ENCODE measurements at places on chromosomes 5 and 9.

DNA sequence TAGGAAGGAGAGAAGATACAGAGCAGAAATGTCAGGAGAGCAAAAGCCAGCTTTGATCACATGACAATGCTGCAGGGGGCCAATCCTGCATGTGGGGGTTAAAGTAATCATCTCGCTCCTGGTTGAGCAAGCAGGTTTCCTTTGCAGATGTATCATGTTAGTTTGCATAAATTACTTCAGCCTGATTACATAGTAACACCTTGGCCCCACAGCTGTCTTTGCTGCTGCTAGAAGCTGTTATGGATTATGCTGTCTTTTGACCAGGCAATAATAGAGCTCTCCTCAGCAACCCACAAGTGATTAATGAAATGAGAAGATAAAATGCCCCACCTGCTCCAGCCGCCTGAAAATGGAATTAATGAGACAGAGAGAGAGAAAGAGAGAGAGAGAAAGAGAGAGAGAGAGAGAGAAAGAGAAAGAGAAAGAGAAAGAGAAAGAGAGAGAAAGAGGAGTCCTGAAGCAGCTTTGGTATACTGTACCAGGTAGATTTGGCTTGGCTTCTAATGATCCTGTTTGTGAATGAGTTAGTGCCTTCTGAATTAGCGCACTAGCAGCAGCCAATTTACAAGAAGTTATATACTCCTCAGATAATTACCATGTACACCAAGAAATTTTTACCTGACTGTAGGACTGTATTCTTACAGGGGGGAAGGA, 174.3 kb upstream of the RORB start:
- DNase-seq, result no peak

DNA sequence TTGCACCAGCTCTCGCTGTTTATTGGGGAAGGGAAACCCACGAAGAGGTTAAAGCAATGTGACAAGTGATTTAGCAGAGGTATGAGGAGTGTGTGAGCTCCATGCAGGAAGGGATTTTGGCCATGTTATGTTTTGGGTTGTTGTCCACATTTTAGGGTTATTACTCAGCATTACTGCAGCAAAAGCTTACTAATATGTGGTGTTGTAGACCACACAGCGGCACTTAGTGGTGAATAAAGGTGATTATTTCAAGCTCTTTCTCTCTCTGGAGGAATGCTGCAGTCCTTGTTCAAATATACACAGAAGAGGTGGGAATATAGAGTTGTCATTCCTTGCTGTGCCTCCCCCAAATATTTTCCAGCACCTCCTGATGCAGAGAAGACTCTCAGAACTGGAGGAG, 29.7 kb upstream of the AKNA start:
- DNase-seq, result no peak

GRCh38 chr5:123722451-123722850, 210.5 kb downstream of the CSNK1G3 start:
- DNase-seq, result no peak

DNA sequence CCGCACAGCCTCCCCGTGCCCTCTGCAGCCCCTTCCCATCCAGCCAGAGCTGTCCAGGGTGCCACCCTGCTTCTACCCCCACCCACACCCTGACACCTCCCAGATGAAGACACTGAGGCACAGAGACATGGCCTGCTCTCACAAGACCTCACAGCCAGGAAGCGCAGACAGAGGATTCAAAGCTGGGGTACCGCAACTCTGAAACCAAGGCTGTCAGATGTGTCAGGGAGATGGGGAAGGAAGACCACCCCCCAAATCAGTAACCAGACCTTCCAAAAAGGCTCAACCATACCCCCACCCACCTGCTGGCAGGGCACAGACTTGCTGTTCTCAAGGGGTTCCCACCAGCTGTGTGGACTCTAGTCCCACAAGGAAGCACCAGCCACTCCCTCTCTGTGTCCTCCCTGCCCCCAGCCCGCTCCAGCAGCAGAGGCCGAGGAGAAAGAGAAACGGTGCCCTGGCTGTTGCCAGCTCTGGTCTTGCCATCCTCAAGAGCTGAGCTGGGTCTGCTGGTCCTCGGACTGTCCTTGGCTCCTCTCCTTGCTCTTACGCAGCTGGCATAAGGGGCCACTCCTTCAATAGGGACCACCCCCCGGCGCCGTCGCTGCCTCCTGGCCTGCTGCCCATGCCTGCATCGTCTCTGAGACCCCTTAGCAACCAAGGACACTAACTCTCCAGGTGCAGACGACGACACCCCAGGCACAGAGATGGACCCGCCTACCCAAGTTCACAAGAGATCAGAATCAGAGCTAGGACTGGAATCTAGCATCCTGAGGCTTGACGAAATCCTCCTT, 699 bp downstream of the AKNA start:
- DNase-seq, result no peak

DNA sequence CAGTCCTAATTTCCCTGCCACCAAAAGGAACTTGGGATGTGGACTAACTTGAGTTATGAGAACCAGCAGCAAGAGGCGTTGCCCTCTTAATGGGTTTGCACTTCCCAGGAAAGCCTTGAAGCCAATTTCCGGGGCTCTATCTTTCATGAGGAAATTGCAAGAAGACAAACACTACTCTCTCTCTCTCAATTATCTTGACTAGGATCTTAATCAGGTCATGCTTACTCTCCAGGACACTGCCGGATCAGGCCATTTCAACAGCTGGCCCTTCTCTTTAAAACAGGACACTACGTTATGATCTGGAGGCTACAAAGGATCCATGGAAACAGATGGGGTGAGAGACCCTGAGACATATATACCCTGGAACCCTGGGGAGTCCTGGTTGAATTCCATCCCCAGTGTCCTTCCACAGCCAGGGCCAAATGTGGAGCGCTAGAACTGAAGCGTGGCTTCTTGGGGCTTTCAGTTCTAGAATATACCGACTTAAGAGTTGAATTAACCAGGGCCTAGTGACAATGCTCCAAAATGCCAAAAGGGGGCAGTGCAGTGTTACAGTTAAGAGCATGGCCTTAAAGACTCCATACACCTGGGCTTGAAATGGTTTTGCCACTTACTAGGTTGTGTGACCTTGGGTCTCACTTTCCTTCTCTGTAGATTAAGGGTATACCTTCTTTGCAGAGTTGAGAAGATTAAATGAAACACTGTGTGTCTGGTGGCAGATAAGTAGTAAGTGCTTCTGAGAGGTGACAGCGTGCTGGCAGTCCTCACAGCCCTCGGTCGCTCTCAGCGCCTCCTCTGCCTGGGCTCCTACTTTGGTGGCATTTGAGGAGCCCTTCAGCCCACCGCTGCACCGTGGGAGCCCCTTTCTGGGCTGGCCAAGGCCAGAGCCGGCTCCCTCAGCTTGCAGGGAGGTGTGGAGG, 21.1 kb downstream of the FAM219A start:
- peak; percentile 84 for DNase-seq

DNA sequence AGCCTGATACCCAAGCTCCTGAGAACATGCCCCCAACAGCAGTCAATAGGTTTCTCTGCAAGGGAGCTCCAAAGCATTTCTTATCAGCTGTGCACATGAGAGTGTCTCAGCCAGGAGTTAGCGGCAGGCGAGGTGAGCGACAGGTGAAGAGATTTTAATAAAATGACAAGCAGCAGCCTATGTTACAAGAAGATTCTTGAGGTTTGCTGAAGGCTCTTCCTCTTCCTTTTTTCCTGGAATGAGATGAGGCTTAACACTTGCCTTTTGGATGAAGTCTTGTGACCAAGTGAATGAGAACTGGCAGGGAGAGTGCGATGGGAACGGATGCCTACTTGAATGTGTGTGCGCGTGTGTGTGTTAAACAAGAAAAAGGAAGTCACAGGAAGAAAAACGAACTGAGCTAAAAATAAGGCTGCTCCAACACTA, 76.1 kb downstream of the SHB start:
- peak; percentile 91 for DNase-seq

DNA sequence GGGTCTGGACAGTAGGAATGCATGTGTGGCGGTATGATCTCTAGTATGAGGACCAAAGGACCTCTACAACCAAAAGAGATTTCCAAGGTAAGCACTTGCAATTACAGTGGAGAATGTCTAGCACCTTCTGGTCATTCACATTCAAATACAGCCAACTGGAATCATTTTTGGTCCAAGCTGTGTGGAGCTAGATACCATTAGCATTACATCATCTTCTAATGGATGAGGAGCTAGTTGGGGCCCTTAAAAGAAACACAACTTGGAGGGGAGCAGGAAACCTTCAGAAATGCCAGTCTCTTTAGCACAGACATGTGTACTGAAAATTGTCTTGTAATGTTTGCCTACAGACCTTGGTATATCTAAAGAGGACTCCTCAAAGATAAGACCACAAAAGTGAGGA, 244.7 kb downstream of the BNC2 start:
- DNase-seq, result no peak

GRCh38 chr5:123880875-123881274, 368.9 kb downstream of the CSNK1G3 start:
- no peak for DNase-seq

DNA sequence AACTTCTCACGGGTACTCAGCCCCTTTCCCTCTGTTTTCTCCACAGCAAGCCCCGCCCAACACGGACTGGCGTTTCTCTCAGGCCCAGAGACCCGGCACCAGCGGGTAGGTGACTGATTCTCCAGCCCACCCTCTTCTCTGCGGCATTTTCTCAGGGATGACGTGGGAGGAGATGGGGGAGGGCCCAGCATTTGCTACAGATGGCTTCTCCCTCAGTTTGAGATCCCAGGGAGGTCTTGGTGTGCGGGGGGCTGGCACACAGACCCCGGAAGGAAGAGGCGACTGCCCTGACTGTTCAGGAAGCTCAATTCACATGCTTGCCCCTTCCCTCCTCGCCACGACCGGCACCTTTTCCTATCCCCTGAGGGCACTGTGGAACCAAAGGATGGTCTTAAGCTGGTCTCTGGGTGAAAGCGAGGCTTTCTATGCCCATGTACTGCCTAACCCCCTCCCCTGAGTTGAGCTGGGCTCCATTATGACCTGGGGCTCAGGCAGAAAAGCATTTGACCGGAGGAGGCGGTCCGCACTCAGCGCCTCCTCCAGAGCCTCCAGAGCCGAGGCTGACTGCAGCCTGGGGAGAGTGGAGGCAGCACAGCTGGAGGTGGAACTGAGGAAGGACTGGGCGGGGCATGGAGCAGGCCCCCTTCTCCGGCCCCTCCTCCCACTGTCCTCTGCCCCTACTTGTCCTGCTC, 6.0 kb downstream of the PCDHGC5 start:
- no peak for DNase-seq

DNA sequence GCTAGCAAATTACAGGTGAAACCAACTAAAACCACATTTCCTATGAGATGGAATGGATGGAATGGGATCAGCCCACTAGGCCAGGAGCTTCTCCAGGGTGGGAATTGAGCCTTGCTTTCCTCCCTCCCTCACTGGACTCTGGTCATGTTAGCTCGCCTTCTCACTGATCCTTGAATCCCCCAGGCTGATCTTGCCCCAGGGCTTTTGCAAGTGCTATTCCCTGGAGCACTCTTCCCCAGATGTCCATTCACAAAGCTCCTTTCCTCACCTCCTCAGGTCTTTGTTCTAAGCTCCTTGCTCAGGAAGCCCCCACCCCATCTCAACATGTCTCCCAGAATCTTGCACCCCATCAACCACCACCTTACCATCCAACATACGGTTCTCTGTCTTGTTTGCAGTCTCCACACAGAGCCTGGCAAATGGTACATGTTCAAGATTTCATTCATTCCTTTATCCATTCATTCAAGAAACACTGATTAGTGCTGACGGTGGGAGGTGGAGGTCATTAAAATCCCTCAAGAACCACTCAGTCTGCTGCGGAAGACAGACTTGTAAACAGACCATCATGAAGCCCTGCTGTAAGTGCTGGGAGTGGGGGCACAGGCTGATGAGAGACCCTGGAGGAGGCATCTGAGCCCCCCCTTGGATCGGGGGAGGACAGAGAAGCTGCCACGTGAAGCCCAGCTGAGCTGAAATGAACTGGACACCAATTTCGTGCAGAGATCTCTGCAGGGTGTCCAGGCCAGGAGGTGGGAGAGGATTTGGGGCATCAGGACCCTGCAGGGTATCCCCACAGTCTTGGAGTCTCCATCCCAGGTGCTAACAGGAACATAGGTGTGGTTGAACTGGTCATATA, 141.7 kb downstream of the BARX1 start:
- no peak for DNase-seq

- DNase-seq, result no peak
Measured at GRCh38 chr9:79007701-79008483, 563.9 kb upstream of the TLE4 start.

DNA sequence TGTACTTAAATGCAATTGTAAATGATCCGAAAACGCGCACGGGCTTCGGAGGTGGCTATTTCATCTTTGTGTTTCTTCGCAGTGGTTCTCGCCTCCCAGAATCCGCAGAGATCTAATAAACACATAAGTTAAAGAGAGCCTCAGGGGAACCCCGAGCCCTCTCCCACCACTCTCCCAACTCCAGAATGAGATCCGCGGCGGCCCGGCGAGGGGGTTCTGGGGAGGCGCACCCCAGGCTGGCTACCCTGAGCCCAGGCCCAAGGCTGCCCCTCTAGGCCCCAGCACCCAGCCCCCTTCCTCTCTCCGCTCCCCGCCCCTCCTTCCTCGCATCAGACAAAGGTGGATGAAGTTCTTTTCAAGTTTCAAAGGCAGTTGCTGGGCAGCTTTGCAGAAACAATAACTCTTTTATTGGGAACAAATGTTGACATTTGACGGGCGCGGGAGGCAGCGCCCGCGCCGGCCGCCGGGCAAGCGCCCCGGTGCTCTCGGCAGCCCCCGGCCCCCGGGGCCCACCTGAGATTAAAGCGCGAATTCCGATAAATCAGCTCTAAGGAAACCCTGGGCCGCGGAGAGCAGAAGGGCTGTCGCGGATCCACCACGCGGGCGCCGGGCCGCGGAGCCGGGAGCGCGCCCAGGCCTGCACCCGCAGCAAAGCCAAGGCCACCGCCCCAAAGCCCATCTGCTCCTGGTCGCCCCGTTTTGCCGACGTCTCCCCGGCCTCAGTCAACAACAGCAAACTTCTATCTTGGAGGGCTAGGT, 8.4 kb downstream of the IRX2 start:
- no peak for DNase-seq

GRCh38 chr5:96537386-96537785, 104.3 kb upstream of the PCSK1 start:
- no peak for DNase-seq

DNA sequence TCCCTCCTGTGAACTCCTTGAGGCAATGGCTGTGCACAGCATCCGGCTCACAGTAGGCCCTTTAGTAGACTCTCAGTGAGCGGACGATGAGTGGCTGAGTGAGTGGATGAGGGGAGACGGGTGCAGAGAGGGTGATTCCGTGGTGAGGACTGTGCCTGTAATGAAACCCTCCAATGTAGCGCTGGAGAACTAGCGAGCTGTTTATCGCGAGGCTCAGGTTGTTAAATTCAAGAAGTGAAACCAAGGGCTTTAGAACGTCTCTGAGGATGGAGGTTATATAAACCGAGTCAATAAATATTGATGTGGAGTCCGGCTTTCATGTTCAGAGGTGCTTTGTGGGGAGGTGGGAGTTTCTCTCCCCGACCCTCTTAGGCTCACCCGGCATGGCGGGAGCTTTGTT, 53.2 kb downstream of the NSG2 start:
- no peak for DNase-seq

DNA sequence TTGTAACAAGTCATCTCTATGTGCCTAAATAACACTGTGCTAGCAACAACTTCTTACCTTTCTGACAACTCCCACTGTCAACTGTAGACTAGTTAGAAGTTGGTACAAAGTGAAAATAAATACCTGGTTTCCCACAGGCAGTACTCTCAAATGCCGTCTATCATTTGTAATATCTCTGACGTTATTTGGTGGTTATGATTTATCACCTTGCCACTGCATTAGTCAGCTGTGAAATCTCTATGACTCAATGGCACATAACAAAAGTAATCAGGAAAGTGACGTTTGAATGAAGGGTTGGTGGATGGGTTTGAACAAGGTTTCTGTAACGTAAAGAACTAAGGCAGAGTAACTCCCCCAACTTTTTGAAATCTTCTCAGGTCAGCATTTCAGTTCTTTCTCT, 592.3 kb downstream of the MAT2B start:
- no peak for DNase-seq

All from pons (tissue), 1 donor.